ENCODE measurements at places on chromosomes 11 and 22.

- no peak for DNase-seq
Measured at GRCh38 chr11:315051-315481, 1.2 kb downstream of the IFITM1 start.

DNA sequence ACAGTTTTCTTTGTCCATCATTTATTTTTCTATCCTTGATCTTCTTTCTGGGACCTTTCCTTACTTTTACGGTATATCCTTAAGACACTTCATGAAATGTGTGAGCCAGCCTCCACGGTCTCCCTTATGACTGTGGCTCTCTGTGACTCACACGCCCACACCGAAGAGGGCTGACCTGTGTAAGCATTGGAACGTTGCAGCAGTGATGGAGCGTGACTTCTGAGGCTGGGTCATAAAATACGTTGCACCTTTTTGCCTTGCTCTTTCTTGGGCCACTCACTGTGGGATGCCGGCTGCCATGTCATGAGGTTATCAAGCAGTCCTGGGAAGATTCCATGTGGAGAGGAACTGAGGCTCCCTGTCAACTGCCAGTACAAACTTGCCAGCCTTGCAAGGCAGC, 96.3 kb upstream of the RAB1B start:
- DNase-seq: no peak

- peak; percentile 42 for DNase-seq
Measured at GRCh38 chr22:39932918-39933649, 27.1 kb upstream of the TMA7B start.

DNA sequence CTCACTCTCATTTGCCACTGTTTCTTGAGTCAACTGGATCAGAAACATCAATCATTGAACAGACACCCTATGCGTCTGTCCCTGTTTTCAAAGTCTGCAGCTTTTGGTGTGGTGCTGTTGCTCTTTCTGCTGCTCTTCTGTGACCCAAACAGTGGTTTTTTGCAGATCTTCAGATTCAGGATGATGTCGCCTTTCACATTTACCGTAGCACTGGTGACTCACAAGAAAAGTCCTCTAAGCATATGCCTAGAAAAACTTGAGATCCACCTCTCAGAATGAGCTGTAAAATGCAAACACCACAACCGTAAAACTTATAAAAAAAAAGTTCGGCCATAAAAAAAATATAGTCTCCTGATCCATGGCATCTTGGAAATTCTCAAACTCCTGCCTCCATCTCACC, 400.4 kb downstream of the NTM start:
- DNase-seq: no peak

DNA sequence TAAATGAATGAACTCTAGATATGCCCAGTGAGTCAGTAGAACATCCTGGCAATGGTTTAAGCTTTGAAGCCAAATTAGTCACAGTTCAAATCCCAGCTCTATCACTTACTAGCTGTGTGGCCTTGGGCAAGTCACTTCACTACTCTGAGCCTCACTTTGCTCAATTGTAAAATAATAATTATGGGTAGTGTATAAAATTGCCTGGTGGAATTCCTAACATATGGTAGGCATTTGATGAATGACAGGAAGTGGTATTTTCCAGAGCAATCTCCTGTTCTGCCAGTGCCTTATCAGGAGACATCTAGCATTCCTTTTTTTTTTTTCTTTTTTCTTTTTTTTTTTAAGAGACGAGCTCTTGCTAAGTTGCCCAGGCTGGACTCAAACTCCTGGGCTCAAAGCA, 13.0 kb downstream of the SCN4B start:
- no peak for DNase-seq

- no peak for DNase-seq
Measured at GRCh38 chr22:47260551-47260950, 498.1 kb downstream of the TBC1D22A start.

All from activated naive CD8-positive, alpha-beta T cell treated with anti-CD3 and anti-CD28 coated beads, Interleukin-2, amount 50 U/mL, for 16 hours (primary cell).